ENCODE measurements at places on chromosomes 4 and X.
A peak's percentile ranks its signal among the peaks of the same experiment; 100 is the strongest.

DNA sequence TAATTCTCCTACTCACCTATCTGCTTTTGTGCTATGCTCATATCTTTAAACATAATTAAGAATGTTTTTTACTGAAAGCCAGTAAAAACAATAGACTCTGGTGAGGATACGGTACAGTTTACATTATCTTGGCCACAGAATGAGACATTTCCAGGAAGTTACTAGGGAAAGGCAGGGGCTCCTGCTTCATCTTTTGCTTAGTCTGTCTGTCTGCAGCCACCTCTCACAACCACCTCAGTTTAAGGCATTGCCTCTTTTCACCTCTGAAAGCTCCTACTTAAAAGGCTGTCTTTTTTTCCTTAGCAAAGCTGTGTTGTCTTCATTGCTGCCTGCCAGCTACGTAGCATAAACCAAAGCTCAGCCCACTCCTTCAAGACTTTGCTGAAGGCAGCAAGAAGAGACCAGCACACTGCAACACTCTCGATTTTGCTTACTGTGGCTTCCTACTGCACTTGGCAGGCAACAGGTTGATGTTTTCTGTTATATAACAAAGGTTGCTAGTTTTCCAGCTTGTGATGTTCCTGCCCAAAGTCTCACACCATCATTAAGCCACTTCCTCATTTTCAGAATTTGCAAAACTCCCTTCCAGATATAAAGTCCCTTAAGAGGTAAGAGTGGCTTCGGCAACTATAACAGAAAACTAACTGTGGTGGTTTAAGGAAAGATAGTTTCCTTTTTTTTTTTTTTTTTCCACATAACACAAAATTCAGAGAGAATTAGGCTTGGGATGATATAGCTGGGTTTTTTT is 432.9 kb downstream of the GRXCR1 start:
- no peak for DNase-seq

- DNase-seq: no peak
Observed at GRCh38 chrX:123215397-123216089, 31.5 kb downstream of the GRIA3 start.

DNA sequence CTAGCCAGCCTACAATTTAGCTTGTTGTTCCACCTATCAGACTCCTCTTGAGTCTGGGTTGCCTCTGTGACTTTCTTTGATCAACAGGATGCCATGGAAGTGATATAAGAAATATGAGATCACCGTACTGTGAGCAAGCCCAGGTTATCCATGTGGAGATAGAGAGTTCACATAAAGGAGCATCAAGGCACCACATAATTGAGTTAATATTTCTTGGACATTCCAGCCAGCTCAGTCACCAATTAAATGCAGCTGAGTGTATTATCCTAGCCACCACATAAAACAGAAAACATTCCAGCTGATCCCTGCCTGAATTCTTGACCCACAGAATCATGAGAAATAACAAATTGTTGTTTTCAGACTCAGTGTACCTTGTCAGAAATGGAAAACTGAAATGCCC is 253.6 kb downstream of the PPP1R2C start:
- DNase-seq: no peak

GRCh38 chr4:52991472-52991871 is 129.4 kb downstream of the RASL11B start:
- no peak for DNase-seq

- no peak for DNase-seq
Observed at GRCh38 chr4:88661739-88662138, 35.9 kb downstream of the NAP1L5 start.

- DNase-seq: no peak
Observed at GRCh38 chrX:71634366-71634765, 16.1 kb upstream of the CXCR3 start.

DNA sequence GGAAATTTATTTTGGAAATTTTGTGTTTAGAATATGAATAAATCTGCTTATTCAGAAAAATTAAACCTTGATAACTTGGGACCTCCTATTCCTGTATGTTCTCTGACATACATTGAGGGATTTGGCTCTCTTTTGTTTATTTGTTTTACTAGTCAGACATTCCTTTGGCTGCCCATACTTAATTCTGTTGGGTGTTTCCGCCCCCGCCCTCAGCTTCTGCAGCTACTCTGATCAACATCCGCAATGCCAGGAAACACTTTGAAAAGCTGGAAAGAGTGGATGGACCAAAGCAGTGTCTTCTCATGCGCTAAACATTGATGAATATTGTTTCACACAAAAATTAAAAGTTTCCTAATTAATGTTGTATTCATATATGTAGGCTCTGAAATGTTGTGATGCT is 40.5 kb downstream of the RRAGB start:
- no peak for DNase-seq

DNA sequence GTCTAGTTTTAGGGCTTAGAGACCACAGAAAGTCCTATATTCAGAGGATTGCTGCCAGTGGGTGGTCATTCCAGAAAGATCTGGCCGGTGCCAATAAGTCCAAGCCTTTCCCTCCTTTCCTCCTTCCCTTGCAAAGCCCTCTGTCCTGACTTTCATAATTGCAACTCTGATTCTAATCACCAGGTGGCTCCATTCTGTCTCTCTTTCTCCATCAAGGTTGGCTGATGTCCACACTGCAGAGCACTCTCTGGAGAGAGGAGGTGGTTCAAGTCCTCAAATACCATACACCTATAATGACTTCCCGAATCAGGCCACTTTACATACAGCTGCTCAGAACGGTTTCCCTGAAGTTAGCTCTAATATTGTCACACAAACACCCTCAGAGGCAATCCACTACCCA is 22.4 kb upstream of the ARMCX4 start:
- DNase-seq: no peak

GRCh38 chr4:121791481-121791880 is 9.6 kb upstream of the EXOSC9 start:
- no peak for DNase-seq

GRCh38 chr4:59571805-59572430 is 1628.2 kb upstream of the ADGRL3 start:
- DNase-seq: no peak

DNA sequence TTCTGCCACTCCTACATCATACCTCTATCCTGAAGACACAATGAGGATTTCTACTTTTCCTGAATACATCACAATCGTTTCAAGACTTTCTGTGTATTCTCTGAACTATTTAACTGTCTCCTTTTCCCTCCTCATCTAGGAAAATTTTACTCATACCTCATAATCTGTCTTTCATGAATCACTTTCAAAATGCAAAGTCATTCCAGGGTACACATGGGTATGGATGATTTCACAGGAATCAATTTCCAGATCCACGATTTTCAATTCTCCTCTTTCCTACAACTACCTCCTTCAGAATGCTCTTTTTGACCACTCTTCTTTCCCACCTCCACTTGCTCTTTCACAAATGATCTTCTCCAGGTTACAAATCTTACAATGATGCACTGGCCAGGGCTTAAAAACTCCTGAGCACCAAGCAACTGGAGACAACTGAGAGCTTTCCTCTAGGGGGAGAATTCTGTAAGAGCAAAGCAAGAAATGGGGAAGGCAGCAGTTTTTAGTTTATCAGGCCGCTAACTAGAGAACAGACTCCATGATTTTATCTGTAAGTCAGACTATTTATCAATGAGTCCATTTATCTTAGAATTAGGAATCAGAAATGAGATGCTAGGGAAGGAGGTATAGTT is 116.4 kb downstream of the PPP3CA start:
- DNase-seq: no peak

GRCh38 chrX:1860936-1861594 is 246.2 kb downstream of the ASMT start:
- DNase-seq: no peak

- DNase-seq: no peak
Observed at GRCh38 chr4:2651546-2651945, 104.6 kb downstream of the TNIP2 start.

- peak; percentile 38 for DNase-seq
Observed at GRCh38 chr4:170047771-170048354, 21.7 kb upstream of the MFAP3L start.

GRCh38 chr4:38529189-38530115 is 134.5 kb upstream of the KLF3 start:
- peak; percentile 58 for DNase-seq

DNA sequence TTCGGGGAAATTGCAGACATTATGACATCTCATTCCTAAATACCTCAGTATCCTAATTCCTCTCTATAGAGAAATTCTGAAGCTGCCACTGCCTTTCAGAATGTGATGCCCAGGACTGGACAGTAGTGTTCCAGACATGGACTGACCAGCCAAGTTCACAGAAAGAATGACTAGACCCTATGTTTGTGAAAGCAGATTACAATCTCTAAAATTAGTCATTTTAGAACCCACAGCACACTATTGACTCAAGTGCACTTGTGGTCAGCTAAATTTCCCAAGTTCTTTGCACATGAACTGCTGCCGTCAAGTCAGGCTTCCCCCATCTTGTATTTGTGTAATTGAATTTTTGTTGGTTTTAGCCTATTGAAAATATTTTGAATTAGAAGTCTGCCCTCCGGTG is 81.0 kb upstream of the ESX1 start:
- no peak for DNase-seq

DNA sequence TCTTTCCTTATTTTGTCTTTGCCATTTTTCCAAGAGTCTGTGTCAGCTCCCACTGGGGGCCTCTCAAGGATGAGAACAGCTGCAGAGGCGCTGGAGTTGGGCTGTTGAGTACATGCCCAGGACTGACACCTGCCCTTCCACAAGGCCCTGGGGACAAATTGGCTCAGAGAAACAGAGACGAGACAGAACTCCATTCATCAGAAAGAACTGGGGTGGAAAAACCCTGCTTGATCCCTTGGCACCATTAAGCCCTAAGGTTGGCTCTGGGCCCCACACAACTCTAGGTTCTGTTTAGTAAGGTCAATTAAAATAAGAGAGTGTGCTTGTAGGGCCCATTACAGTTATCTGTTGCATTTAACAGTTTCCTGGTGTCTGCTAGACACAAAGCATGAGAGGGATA is 63.6 kb downstream of the DCX start:
- no peak for DNase-seq

DNA sequence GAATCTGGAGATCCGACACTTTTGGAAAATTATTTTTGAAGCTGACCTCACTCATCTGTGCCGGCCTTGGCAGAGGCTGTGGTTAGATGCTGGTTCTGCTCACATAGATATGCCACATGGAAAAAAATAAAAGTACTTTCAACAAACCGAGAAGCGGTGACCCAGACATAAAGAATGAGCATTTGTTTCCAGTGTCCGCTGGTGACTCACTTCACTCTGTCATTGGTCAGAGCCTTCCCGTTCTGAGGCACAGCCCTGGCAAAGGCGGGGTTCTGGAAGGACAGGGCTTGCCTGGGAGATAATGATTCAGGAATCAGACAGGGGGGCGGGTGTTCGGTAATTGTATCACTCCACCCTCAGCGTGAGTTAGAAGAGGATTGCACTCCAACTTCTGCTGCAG is 172.4 kb upstream of the MXRA5 start:
- DNase-seq: no peak

DNA sequence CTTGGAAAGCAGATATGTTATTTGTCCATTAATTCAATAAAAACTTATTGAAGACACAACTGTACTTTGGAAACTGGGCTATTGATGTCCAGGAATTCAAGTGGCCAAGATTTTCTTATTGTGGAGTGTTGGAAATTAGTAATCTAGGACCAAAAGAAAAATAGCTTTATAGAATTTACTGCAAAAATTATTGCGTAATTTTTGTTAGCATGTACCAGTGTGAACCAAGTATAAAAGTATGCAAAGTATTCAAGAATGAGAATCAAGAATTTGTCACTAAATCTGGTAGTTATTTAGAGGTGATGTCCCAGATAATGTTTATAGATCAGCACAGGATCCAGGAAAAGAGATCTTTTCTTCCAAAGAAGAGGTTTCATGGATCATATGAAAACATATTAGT is 468.9 kb upstream of the CTSO start:
- no peak for DNase-seq

DNA sequence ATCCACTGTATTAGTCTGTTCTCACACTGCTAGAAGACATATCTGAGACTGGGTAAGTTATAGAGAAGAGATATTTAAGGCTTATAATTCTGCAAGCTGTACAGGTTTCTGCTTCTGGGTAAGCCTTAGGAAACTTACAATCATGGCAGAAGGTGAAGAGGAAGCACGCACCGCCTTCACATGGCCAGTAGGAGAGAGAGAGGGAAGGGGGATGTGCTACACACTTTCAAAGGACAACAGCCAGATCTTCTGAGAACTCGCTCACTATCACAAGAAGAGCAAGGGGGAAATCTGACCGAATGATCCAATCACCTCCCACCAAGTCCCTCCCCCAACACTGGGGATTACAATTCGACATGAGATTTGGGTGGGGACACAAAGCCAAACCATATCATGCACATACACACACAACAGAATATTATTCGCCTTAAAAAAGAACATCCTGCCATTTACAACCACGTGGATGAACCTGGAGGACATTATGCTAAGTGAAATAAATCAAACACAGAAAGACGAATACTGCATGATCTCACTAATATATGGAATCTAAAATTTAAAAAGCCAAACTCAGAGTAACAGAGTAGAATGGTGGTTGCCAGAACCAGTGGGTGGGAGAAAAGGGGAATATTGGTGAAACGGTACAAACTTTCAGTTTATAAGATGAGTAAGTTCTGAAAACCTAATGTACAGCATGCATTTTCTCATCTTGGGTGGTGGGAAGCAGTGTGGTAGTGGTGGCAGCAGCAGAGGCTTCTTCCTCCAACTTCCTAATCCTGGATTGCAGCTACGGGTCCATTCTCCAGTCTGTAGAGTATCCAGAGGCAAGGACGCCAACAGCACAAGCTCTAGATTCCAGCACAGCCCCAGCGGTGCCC is 12.8 kb downstream of the FRYL start:
- no peak for DNase-seq

- no peak for DNase-seq
Observed at GRCh38 chr4:168931215-168931650, 78.8 kb downstream of the CBR4 start.

GRCh38 chr4:946517-947471 is 14.5 kb downstream of the TMEM175 start:
- DNase-seq: no peak

- no peak for DNase-seq
Observed at GRCh38 chr4:54254915-54255246, 25.8 kb downstream of the PDGFRA start.

DNA sequence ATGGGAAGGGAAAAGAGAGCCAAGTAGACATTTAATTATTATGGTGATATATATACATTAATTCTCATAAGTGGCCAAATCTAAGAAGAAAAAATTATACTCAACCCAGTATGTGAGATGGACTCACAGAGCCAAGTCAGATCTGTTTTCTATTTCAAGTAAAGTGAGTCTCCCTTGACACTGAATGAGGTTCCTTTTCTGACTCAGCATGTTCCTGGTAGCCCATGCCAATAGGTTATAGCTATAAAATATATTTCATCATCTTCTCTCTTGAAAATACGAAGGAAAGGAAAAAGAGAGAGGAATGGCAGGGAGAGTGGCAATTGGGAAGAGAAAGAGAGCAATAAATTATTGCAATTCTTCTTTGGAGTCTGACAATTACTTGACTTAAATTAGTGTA is 68.8 kb upstream of the GRIA2 start:
- DNase-seq: no peak

DNA sequence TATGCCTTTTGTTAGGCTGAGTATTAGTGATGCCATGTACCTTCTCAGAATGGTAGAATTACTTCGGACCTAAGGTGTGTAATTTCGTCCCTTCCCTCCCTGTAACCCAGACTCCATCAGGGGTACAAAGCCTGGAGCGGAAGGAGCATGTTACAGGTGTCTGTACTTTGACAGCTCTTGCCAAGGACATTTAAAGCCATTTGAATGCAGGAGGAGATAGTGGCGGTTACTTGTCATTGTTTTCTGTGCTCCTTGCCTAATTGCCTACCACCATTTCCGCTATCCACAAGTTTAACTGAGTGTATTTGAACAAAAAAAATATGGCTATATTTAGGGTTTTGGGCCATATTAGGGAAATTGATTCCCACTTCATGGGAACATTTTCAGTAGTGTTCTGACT is 1.8 kb downstream of the FNIP2 start:
- no peak for DNase-seq

GRCh38 chr4:99670409-99671073 is 12.9 kb upstream of the C4orf54 start:
- no peak for DNase-seq
